Activated CD4-positive, alpha-beta T cell treated with anti-CD3 and anti-CD28 coated beads for 24 hours (primary cell): ENCODE measurements at places on chromosomes 13 and 19.

GRCh38 chr13:60788156-60788829, 391.3 kb downstream of the TDRD3 start:
- DNase-seq = no peak

DNA sequence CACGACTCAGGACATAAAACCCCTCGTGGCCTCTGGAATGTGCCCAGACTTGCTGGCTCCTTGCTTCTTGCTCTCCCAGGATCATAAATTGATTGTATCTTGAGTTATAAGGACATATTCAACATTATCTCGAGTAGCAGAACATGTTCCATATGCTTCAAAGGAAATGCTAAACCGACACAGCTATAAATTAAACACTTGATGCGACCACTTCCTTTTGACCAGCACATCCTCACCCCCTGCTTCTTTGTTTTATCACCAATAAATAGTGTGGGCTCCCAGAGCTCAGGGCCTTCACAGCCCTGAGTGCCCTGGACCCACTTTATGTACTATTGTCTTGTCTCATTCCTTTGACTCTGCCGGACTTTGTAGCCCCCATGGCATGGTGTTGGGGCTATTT, 157.0 kb upstream of the PABPC3 start:
- no peak for DNase-seq

DNA sequence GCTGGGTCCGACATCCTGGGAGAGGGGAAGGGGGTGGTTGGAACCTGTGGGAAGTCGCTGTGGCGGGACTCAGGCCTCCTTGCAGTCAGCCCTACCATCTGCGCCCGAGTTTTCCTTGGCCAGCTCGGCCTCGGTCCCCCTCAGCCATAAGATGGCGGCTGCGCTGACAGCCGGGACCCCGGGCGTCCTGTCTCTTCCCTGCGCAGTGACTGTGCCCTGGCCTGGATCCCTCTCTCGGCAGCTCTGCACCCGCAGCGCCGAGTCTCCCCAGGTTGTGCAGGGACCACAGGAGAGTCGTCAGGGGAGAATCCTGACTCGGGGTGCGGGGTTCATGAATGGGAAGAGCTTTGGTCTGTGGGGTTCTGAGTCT, 345 bp downstream of the ZNF257 start:
- no peak for DNase-seq

DNA sequence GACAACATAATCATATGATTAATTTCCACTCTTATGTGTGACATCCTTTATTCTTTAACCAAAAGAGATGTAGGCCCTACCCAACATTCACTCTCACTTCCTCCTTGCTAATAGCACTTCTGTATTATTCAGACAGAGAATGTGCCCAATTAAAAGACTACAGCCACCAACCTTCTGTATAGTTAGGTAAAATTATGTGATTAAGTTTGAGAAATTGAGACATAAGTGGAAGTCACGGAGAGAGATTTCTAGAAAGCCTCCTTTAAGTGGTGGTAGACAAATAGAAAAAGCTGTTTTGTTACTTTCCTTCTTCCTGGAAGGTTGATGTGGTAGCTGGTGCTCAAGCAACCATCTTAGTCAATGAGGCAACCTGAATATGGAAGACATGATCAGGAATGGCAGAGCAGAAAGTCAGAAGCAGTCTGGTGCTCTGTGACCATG, 14.8 kb downstream of the EPSTI1 start:
- DNase-seq = no peak

GRCh38 chr13:110360598-110360997, 53.5 kb downstream of the COL4A2 start:
- no peak for DNase-seq

- no peak for DNase-seq
Measured at GRCh38 chr13:113776231-113777125, 17.5 kb downstream of the TMEM255B start.

DNA sequence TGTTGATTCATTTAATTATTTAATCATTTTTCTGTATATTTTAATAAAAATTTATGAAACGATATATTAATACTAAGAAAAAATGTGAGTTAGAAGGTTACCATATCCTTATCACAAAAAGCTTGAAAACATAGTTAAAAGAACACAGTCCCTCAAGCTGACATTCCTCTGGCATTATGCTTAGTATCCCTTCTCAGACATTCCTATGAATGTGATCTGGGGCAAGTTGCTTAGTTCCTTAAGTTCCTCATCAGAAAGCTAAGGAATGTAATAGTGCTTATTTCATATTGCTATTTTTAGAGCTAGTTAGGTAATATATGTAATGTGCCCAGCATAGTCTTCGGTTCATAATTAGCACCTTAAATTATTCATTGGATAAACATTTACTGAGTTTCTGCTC, 122.8 kb downstream of the MTUS2 start:
- no peak for DNase-seq

- no peak for DNase-seq
Measured at GRCh38 chr13:98652721-98653462, 76.0 kb upstream of the STK24 start.

DNA sequence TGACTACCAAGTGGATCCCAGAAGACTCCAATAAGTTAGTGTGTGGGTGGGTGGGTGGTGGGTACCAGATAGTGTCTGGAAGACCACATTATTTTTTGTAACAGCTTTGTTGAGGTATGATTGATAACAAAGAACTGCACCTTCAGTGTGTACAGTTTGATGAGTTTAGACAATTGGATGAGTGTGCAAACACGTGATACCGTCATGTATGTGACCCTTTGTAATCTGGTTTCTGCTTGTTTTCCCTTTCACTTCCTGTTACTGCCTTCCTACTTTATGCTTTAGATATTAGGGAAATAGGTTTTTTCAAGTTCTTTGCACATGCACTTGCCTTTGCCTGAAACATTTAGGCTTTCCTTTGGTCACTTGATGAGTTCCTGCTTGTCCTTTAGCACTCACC, 8.5 kb downstream of the RPL21 start:
- DNase-seq = no peak

DNA sequence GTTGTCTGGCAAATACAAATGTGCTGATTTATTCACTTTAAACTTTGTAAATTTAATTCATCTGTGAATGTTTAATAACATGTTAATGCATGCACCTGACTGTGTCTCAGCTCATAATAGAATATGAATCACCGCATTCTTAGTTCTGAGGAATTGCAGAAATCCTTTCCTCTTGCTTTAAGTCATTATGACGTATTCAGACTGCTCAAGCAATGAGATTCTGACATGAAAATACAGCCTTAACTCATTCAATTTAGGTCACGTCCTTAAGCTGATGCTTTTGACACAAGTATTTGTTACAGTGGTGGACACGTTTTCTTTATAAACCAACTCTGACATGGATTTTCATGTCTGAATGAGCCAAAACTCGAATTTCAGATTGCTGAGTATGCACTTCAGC, 541.0 kb upstream of the KLF12 start:
- no peak for DNase-seq

GRCh38 chr19:45164577-45165335, 4.0 kb upstream of the NKPD1 start:
- DNase-seq = no peak

DNA sequence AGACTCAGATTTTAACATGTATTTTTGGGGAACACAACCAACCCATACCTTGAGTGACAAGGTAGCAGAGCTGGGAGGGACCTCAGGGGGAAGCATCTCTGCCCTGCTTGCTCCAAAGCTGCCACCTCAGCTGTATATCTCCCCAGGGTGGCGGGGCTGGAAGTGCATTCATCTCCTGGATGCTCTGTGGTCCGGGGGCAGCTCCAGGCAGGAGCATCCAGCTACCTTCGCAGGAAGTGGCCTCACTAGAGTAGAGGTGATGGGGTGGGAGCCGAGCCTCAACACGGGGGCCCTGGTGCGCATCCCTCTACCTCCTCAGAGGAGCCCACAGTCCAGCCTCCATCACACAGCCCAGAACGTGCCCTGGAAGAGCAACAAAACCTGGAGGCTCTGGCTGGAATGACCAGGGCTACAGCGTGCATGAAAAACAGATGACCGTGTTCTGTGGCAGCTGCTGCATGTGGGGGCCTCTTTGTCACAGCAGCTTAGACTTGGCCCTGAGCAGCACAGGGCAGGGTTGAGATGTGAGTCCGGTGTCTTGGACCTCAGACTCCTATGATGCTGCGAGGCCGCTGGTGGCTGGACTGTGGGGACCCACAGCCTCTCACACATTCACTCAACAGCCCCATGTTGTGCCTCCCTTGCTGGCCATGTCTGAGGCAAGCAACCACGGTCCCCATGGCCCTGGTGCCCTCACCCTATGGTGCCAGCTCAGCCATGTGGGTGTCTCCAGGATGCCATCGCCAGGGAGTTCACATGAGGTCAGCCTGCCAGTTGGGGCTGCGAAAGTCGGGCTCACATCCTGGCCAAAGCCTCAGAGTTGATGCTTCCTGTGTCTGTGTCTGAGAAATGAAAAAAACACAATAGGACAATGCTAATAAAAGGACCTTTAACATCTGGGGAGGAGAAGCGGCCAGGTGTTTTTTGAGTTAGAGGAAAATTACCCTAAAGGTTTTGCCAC, 17.1 kb upstream of the GAS6 start:
- DNase-seq = no peak

DNA sequence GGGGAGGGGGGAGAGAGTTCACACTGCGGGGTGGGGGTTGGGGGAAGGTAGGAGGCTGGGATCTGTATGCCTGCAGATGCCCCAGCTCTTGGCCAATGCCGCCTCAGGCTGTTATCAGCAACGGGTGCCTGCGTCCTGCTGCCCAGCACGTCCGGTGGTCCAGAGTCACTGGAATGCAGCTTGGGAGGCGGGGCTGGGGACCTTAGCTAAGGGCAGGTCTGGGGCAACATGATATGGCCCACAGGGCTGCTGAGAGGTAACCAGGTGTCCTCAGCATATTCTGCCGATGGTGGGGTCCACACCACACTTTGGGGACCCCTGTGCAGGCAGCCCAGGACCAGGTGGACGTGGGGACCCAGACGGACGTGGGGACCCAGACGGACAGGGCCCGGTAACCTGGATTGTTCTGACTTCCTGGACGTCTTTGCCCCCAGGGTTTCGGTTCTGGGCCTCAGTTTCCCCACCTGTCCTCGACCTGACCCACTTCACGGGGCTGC, 668 bp upstream of the ARHGAP45 start:
- no peak for DNase-seq

DNA sequence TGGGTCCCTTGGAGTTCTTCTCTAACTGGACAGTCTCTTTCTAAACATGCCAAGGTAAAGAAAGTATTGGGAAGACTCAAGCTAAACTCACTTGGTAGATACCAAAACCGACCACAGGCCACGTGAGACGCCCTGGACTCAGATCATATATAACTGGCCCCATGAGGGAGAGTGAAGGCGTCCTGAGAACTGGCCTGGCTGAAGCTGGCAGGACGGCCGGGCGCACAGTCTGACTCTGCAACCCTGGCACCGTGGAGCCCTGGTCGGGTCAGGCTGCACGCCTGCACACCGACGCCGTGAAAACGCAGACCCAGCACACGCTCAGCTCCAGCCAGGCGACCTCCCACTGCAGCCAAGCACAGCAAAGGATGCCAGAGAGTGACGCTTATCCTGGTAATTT, 122.5 kb upstream of the SPACA7 start:
- no peak for DNase-seq

DNA sequence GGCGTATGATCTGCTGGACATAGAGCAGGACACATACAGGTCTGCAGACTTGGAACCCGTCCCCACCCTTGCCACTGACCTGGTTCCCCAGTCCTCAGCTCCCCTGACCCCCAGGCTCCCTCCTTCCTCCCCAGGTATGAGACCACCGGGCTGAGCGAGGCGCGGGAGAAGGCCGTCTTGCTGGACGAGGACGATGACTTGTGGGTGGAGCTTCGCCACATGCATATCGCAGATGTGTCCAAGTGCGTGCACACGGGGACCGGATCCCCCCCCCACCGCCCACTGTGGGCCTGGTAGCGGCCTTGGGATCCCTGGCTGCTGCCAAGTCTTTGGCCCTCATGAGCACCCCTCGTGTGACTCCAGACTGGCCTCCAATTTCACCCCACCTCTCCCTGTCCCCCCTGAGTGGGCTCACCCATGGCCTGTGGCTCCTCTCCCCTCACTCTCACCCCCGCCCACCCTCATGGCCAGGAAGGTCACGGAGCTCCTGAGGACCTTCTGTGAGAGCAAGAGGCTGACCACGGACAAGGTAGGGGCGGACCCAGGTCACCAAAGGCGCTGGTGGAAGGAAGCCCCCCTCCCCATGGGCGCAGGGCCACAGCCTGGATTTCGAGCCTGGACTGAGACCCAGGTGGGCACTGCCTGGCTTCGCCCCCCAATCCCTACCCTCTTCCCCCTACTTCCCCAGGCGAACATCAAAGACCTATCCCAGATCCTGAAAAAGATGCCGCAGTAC, 5.6 kb downstream of the STXBP2 start:
- DNase-seq = no peak

GRCh38 chr13:101556676-101557123, 104.2 kb downstream of the ITGBL1 start:
- DNase-seq = no peak

GRCh38 chr13:44352202-44352601, 21.4 kb upstream of the SERP2 start:
- DNase-seq = no peak

DNA sequence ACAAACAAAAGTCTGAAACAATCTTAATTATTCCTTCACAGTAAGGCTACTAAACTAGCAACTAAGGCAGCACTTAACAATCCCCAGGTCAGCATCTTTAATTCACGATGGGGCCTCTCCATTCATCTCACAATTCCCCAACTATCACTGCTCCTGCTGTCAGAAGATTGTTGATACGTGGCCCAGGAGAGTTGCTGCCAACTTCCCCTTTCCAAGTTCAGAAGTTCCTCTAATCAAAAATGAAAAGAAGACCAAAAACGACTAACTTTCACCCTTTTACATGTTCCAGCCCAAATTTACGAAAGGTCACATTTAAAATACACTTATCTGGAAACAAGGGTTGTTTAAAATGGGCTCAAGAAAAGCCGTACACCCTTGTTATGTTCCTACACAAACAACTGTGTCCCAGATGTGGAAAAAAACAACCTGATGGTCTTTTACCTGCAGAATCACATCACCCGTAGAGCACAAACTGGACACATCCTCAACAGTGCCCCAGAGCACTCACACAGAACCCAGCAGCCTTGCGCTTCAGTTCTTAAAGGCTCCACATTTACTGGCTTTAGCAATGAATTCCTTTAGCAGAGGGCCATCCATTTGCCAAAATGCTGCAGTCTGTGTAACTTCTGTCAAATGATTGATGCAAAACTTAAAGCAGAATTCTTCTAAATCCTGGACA, 38.0 kb downstream of the PHF11 start:
- no peak for DNase-seq

GRCh38 chr19:14434543-14435319, 1.6 kb downstream of the PKN1 start:
- no peak for DNase-seq

DNA sequence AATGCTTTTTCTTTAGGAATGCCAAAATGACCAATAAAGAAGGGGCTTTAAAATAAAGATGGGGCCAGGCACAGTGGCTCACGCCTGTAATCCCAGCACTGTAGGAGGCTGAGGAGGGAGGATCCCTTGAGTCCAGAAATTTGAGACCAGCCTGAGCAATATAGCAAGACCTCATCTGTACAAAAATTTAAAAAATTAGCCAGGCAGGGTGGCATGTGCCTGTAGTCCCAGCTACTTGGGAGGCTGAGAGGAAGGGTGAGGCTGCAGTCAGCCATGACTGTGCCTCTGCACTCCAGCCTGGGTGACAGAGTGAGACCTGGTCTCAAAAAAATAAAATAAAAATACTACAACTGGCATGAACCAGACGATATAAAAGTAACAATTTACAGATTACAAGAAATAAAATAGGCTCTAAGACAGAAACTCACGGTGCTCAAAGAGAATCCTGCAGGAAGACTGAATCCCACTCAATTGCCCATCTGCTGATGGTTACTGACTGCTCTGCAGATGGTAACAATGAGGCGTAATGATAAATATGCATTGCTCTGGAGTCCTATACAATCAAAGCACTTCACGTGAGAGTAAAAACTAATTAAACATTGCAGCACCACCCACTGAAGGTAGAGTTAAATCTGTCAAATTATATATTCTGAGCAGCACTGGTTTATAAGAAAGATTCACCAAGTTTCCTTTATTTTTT, 93.2 kb downstream of the LHFPL6 start:
- DNase-seq = no peak
